ENCODE measurements at places on chromosomes 2 and 18.

DNA sequence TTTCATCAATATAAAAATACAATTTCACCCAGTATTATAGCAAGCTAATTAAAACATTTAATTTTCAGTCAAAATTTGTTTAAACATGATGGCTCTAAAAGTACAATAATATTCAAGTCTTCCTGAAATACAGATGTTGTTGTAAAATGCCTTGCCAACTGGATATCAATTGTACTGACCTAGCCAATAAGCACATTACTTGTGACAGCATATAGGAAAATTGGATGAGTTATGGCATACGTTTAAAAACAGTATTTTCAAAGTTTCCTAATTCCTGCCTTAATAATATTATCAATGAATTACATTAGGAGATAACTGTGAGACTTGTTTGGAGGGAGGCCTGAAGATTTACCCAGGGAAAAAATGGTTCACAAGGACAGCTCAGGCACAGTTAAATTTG lies 336.9 kb upstream of the CDH20 start:
- DNase-seq: no peak
- H3K27me3 ChIP-seq: no peaks in the 10 kb centered on the region
- no peaks in the 10 kb centered on the region for H3K36me3 ChIP-seq
- no peak overlapping the region for H3K27ac ChIP-seq

GRCh38 chr2:11161747-11162146 lies 6.5 kb downstream of the SLC66A3 start:
- peaks cover under 1% of the 10 kb centered on the region for H3K27me3 ChIP-seq
- H3K4me3 ChIP-seq: peak overlapping the region; percentile 42
- peaks cover 5% of the 10 kb centered on the region for H3K36me3 ChIP-seq
- peak overlapping the region; percentile 87 for H3K27ac ChIP-seq

- H3K27me3 ChIP-seq: peaks cover 7% of the 10 kb centered on the region
- H3K27ac ChIP-seq: no peak overlapping the region
- DNase-seq: no peak
Measured at GRCh38 chr18:37524498-37525261, 40.9 kb downstream of the CELF4 start.

- H3K4me1 ChIP-seq: no peaks in the 10 kb centered on the region
- H3K36me3 ChIP-seq: peaks cover 13% of the 10 kb centered on the region
- H3K27ac ChIP-seq: no peak overlapping the region
- H3K4me3 ChIP-seq: no peak overlapping the region
- H3K27me3 ChIP-seq: peaks cover 2% of the 10 kb centered on the region
Measured at GRCh38 chr2:189751080-189751658, 11.4 kb downstream of the OSGEPL1 start.

GRCh38 chr2:157302492-157303099 lies 23.0 kb downstream of the ERMN start:
- DNase-seq: peak; percentile 63
- no peak overlapping the region for H3K27ac ChIP-seq
- H3K4me3 ChIP-seq: no peak overlapping the region
- no peaks in the 10 kb centered on the region for H3K4me1 ChIP-seq

Data from immature natural killer cell (primary cell).